Right atrium auricular region (tissue), 2 donors: ENCODE measurements at places on chromosomes 4 and X.

GRCh38 chrX:73828080-73828720, 265.2 kb downstream of the CHIC1 start:
- DNase-seq = no peak

- no peak for DNase-seq
Measured at GRCh38 chrX:125404667-125405160, 85.0 kb downstream of the TEX13C start.

- DNase-seq = no peak
Measured at GRCh38 chrX:142671036-142671435, 354.7 kb upstream of the SPANXN4 start.

- DNase-seq = no peak
Measured at GRCh38 chr4:138299881-138300280, 57.7 kb upstream of the SLC7A11 start.

GRCh38 chr4:148790246-148790645, 348.0 kb upstream of the NR3C2 start:
- DNase-seq = no peak

DNA sequence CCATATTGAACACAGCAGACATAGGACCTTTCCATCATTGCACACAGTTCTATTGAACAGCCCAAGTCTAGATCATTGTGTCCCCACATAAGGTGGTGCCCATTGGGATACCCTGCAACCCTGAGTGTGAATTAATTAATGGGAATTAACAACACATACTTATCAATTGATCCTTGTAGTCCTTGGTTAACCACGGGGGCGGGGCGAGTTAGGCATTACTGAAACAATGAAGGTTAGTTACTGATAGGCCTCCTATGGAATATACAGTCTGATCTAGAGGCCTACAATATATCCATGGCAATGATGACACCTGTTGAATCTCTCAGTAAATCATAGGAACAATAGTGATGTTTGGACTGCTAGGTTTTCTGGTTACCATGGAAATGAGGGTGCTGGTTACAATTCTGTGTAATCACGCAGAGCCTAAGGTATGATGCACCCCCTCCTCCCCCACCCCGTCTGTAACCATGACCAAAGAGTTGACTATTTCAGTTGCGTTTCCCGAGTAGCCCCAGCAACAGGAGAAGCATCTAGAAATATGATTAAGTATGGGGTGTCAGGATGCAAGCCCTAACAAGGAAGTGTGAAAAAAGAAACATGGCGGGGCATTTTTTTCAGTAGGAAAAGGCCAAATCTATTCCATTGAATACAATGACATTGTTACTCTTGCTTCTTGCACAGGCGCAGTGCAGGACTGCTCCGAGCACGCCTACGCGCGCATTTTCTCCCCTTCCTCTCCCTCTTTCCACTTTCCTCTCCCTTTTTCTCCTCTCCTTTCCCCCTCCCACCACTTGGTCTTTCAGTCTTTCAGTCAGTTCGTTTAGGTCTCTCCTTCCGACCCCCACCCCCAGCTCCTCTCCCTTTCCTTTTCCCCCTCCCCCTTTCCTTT, 677 bp upstream of the NONO start:
- DNase-seq = no peak

GRCh38 chr4:74174941-74175340, 17.0 kb downstream of the MTHFD2L start:
- DNase-seq = no peak

DNA sequence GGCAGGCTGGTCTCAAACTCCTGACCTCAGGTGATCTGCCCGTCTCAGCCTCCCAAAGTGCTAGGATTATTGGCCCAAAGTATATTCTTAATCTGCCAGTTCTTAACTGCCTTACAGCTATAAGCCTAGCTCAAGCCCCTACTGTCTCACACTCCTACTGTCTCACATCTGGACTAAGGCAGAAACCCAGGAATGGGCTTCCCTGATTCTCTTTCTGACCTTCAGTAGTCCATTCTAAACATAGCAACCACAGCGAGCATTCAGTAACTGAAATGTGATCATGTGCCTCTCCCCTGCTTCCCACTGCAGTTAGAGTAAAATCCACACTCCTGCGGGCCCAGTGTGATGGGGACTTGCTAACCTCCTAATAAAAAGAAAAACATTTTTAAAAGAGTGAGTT, 58.9 kb downstream of the MTMR1 start:
- DNase-seq = no peak

DNA sequence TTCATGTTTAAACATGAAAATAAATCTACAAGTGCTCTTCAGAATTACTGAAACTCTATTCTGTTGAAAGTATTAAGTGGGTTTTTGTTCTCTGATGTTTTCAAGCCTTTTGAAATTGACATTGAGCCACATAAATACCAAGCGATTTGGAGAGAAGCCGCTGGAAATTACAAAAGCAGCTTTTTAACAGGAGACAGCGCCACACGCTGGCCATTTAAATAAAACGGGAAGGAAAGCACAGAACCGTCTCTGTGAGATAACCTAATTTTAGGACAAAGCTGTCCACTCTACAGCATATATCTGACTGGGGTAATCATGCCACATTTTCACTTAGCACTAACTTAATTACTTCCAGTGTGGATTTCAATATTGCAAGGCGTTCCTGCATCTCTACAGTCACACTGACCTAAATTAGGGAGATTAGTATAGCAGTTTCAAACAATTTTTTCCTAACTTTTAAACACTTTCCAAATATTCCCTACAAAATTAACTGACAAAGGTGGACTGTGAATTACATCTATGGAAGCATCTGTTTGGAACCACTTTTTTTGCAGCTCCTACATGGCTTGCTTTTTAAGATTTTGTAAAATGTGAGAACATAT, 6.8 kb upstream of the ANOS1 start:
- DNase-seq = no peak

- no peak for DNase-seq
Measured at GRCh38 chrX:112867570-112867969, 26.9 kb upstream of the AMOT start.

GRCh38 chr4:4202510-4202909, 24.2 kb downstream of the OTOP1 start:
- DNase-seq = no peak

- DNase-seq = no peak
Measured at GRCh38 chr4:131644619-131645018, 1504.5 kb upstream of the PCDH10 start.

DNA sequence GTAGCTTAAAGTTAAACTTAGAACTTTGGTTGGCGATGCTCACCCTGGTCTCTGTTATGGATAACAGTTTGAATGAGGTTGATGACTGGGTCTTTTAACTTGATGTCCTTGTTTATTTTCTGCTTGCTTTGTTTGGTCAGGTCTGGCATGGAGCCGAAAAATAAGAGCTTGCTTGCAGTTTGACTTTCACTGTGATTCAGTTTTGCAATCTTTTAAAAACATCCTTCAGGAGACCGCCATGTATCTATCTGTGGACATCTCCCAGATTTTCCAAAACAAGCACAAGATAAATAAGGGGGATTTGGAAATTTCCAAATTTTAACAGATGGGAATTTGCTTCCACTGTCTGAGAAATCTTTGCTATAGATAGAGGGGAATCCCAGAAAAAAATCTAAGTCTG, 246.7 kb downstream of the PALLD start:
- DNase-seq = no peak

GRCh38 chr4:168852387-168852786, 157.7 kb downstream of the CBR4 start:
- DNase-seq = no peak

- DNase-seq = no peak
Measured at GRCh38 chrX:19912-20571, 261.1 kb upstream of the PLCXD1 start.

- no peak for DNase-seq
Measured at GRCh38 chrX:51922561-51922960, 29.1 kb downstream of the MAGED1 start.

DNA sequence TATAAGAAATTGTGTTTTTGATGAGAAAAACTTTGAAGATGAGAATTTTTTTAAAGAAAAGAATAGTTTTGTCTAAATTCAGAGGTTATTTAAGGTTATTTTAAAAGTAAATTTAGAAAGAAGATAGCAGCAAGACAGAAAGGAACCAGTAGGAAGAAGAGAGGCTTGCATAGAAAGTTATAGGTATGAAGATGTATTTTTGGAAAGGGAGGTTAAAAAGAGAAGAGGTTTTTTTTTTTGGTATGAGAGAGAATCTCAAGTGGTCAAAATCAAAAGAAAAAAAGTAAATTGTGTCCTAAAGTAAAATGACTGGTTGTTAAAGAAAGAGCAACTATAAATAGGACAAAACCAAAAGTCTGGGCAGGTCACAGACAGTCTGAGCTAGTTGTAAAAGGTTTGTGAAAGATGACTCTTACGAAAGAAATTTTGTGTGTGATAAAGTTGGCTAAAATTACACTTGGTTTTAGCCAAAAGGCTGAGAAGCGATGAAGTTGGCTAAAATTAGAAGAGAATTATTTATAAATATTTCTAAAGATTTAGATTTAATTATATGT, 16.4 kb upstream of the EIF4E start:
- no peak for DNase-seq

DNA sequence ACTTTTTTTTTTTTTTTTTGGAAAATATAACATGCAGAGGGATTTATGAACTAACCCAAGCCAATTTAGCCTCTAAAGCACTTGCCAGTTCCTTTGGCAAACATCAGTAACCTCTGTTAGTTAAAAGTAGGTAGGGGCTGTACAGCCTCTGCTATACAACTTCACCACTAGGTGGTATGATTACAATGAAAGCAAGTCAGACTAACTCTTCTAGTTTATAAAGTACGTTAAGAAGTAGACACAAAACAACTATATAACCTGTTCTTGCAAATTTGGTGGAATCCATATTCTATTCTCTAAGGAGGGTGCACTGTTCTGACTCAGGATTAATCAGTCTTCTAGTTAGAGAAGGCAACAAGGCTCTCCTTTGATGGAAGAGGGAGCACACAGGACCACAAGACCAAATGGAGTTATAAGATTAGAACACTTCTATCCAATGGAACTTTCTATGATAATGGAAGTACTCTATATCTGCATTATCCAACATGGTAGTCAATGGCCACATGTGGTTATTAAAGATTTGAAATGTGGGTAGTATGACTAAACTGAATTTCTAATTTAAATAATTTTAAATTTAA, 12.8 kb downstream of the AIMP1 start:
- no peak for DNase-seq

DNA sequence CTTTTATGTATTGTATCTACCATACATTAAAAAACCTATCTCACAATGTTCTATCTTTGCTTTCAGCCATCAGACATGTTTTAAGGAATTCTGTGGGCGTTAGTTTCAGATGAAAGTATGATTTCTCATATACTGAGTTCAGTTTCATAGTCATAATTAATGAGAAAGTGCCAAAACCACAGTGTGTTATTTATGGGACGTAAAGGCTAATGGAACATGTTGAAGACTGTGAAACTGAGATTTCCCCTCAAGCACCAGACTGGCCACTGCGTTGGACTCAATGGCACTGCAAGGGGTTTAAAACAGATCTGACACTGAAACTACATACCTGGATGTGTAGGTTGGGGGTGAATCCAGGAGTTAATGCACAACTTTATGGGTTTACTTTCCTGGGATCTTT, 32.0 kb downstream of the F8 start:
- DNase-seq = no peak

- no peak for DNase-seq
Measured at GRCh38 chr4:176758731-176759130, 34.0 kb downstream of the VEGFC start.

GRCh38 chr4:185932491-185932890, 120.5 kb upstream of the SORBS2 start:
- no peak for DNase-seq

GRCh38 chrX:154397888-154398667, at the start of gene RPL10:
Gene RPL10, plus strand, starts transcription at chrX:154398377. Its CDS starts 143 bp downstream, at chrX:154398520.
- DNase-seq = peak; percentile 96

DNA sequence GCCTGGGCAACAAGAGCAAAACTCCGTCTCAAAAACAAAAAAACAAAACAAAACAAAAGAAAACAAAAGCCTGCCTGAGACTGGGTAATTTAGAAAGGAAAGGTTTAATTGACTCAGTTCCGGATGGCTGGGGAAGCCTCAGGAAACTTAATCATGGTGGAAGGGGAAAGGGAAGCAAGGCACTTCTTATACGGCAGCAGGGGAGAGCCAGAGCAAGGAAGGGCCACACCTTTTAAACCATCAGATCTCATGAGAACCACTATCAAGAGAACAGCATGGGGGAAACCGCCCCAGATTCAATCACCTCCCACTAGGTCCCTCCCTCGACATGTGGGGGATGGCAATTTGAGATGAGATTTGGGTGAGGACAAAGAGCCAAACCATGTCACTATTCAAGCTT, 122.2 kb downstream of the UBE2K start:
- DNase-seq = no peak

DNA sequence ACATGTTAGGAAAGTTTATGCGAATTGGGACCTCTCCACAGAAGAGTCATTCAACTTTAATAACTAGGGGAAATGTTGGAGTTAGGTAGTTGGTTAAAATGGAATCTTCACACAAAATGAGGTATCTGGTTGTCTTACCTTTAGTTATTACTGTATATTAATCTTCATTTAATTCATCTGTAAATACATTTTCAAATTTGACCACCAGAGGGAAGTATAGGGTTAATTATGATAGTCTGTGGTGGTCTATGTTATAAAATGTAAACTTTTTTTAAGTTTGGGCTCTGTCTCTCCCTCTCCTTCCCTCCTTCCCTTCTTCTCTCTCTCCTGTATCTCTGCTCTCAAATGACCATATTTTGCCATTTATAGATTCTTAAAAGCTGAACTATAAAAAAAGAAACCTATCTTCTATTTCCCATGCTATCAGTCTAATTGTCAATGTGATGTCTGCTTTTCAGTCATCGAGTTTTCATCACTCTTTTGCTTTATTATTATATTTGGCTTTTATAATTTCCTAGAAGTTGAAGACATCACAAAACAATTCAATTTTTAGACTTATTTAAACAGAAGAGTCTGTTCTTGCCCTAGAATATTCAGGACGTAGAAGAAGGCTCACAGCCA, 49.8 kb downstream of the TMEM144 start:
- DNase-seq = no peak

- DNase-seq = no peak
Measured at GRCh38 chr4:140497405-140497746, 717 bp downstream of the MGAT4D start.

DNA sequence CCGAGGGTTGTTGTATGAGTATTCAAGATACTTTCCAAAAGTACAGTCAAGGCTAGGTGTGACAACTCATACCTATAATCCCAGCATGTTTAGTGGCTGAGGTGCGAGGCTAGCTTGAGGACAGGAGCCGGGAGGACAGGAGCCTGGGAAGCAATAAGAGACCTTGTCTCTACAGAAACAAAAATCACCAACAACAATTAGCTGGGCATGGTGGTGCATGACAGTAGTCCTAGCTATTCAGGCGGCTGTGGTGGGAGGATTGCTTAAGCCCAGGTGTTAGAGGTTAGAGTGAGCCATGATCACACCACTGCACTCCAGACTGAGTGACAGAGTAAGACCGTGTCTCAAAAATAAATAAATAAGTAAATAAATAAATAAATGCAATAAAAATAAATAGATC, 91.6 kb downstream of the TLL1 start:
- no peak for DNase-seq

GRCh38 chr4:99816545-99817308, at the start of gene DAPP1:
Gene DAPP1, plus strand, starts transcription at chr4:99816827. Its CDS starts 87 bp downstream, at chr4:99816914.
- DNase-seq = peak; percentile 60
